Activated effector memory CD4-positive, alpha-beta T cell treated with anti-CD3 and anti-CD28 coated beads, Interleukin-2, amount 50 U/mL, for 16 hours (primary cell): ENCODE measurements at places on chromosomes 7 and 10.

- DNase-seq = no peak
Measured at GRCh38 chr10:113094114-113094486, 144.1 kb downstream of the TCF7L2 start.

DNA sequence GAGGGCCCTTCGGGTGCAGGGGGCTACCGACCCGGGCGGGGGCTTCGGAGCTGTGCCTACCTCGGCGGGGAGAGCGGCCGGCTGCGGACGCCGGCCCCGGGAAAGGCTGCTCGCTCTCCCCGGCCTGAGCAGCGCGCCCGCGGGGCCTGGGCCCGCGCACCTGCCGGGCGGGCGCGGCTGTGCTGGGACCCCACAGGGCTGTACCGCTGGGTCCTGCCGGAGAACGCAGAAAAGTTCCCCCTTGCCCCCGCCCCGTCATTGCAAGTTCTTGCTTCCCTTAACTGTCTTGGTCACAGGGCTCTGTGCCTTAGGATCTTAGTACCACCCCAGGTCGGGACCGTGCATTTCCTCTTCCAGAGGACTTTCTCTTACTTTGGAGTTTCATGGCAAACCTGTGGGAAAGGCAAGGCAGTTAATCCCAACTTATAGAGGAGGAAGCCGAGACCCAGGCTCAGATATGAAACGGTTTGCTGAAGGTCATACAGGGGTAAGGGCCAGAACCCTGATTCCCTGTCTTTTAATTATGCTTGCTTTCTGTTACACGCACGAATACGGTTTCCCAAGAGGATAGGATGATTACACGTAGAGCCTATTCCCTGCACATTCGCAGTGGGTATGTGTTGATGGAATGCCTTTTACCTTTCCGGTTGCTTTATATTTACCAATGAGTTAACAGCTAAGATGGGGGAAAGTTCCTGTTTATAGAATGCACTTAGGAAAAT is 652 bp downstream of the PCGF5 start:
- peak; percentile 70 for DNase-seq

DNA sequence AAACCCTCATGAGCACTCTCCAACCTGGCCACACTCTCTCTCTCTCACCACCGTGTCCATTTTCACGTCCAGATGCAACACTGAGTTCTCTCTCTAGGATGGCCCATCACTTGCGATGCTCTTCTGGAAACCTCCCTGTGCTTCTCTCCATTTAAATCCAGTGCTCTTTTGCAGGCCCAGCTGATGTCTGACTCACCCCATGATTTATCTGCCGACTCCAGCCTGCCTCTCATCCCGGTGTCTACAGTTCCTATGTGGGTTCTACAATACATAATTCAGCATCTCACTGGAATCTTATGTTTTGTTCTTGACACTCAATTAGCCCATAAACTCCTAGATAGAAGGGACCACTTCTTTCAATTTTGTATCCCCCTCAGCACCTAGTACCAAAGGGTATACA is 5.0 kb downstream of the TPK1 start:
- no peak for DNase-seq

DNA sequence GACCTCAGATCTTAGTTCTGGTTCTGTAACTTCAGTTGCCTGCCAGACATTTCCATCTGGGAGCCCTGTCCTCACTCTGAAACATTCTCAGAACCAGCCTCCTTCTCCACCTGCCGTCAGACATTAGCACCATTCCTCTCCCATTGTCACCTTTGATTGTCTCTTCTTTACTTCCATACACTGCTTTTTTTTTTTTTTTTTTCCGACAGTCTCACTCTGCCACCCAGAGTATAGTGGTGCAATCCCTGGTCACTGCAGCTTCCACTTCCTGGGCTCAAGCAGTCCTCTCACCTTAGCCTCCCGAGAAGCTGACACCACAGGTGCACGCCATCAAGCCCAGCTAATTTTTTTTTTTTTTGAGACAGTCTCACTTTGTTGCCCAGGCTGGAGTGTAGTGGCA is 21.1 kb upstream of the HIPK2 start:
- no peak for DNase-seq

GRCh38 chr7:70214071-70214470 is 615.8 kb downstream of the AUTS2 start:
- DNase-seq = no peak

DNA sequence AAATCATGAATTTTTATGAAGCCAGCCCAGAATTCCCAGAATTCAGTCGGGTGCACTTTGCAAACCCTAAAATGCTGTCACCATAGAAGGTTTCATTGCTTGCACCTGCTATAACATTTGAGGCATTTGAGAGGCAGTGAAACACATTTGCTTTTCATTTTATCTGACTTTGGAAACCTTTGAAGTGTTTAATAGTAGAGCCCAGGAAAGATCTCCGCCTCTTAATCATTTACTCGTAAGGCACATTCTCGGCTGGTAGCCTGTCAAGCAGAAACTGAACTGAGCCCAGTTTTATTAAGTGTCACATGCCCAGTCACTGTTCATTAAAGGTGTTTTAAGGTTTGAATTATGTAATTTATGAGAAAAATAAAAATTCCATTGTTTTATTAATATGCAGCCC is 247.6 kb downstream of the EMX2 start:
- no peak for DNase-seq

GRCh38 chr7:7214398-7215347 is 32.3 kb downstream of the C1GALT1 start:
- DNase-seq = no peak

GRCh38 chr10:86064219-86064618 is 302.4 kb downstream of the GRID1 start:
- no peak for DNase-seq

DNA sequence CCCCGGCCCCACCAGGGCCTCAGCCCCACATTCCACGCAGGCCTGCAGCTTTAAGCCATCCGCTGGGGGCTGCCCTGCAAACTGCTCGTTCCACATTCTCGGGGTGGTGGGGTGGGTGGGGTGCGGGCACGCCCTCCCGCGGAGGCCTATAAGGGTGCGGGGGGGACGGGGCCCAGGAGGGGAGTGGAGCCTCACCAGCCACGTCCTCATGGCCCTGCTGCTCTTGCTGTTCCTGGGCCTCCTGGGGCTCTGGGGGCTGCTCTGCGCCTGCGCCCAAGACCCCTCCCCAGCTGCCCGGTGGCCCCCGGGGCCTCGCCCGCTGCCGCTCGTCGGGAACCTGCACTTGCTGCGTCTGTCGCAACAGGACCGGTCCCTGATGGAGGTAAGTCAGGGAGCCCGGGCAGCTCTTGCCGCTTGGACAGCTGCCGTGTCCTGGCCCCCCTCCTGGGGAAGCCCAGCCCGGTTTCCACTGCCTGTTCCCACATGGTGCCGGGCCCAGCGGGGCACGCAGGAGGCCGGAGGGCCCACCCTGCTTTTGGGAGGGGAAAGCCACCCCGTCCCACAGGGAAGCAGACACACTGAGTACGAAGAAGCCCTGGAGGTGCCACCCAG is at the start of gene CYP2W1:
Gene CYP2W1 (plus strand): TSS at position 178 of the 612 bp plus-strand sequence. CDS start 31 bp downstream, at position 209.
- DNase-seq = no peak

DNA sequence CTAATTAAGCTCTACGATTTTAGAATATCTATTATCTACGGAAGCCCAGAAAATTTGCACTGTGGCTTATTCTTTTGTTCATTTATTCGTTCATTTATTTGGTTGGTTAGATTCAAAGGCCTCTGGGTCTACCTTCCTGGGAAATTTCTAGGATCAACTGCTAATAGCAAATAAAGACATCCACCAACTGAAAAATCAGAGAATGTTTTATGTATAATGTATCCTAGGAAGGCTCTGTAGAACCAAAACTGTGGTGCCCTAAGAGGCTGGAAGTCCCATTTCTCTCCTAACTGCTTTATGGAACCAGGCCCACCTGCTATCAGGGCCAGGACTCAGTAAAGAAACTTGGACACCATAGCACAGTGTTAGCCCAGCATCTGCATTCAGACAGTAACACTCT is 923.4 kb upstream of the AUTS2 start:
- DNase-seq = no peak

GRCh38 chr10:36761121-36761520 is 364.3 kb upstream of the ANKRD30A start:
- DNase-seq = no peak

DNA sequence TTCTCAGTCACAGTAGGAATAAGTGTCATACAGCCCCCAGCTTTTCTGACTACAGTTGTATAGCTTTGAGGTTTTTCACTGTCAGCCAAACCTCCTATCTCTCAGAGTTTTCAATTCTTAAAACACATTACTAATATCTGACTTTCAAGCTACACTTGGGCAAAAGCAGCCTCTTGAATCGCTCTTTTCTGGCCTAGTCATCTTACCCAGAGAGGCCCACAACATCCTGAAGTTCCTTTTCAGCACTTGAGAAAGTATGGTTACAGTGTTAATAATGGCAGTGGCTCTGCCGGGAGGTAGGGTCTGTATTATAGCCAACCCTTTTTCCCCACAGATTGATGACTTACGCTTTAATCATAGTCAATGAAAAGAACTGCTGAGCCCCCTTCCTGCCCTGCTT is 181.0 kb downstream of the LRRC4 start:
- no peak for DNase-seq
